ENCODE measurements at places on chromosomes 6 and 20.
A peak's percentile ranks its signal among the peaks of the same experiment; 100 is the strongest.

- DNase-seq: no peak
These were observed 85.5 kb downstream of the BMP6 start for GRCh38 chr6:7811441-7811840.

DNA sequence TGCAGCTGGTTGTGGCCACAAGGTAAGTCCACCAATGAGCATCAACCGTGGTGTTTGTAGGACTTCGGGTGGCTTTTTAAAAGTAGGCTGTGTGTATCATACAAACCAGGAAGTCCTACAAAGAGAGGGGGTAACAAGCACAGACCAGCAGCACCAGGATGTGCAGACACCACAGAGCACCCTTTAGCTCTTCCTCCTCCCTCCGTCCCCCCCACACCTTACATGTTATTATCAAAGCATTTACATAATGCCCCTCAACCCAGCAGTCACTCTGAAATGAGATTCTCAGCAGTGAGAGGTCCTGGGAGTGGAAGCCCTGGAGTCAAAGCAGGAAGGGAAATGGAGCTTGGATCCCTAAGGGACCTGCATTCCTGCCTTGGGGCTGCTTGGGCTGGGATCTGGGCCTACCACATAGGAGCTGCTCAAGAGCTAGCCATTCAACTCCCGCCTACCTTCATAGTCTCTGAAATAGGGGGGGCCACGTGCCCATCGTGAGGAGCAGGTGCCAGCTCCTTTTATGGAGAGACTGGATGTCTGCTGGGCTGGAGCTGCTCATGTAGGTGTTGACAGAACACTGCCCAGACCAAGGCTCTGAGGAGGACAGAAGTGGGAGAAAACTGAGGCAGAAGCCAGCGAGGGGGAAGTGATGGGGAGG, 90.6 kb downstream of the PSMB1 start:
- DNase-seq: no peak

- DNase-seq: no peak
These were observed 481.5 kb downstream of the NKAIN2 start for GRCh38 chr6:124285146-124285545.

GRCh38 chr6:170086639-170087420, 204.0 kb downstream of the DLL1 start:
- DNase-seq: no peak

- no peak for DNase-seq
These were observed 64.8 kb upstream of the RCAN2 start for GRCh38 chr6:46556053-46556452.

DNA sequence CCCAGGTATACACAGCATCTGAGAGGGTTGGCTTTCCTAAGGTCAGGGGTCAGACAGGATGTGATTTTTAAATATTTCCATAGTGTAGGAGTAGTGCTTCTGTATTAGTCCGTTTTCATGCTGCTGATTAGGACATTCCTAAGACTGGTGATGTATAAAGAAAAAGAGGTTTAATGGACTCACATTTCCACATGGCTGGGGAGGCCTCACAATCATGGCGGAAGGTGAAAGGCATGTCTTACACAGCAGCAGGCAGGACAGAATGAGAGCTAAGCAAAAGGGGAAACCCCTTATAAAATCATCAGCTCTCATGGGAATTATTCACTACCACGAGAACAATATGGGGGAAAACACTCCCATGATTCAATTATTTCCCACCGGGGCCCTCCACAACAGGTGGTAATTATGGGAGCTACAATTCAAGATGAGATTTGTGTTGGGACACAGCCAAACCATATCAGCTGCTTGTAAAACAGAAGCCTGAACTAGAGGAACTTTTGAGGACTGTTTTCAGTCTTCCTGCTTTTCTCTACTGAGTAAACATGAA, 91.0 kb upstream of the MEI4 start:
- peak; percentile 10 for DNase-seq

GRCh38 chr6:72956272-72956671, 269.0 kb downstream of the KHDC1L start:
- no peak for DNase-seq

DNA sequence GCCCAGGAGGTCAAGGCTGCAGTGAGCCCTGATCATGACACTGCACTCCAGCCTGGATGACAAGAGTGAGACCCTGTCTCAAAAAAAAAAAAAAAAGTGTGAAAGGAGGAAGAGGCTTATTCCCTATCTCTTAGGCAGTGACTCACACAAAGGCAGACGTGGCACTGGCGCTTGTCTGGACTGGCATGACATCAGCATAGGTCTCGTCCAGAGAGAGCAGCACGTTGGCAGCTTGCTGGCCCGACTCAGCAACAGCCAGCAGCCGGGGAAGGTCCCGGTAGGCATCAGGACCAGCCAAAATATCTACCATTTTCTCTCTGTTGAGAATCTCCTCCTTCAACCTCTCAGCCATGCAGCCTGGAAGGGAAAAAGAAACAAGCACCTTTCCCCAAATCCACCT, 14.1 kb downstream of the CDK5RAP1 start:
- no peak for DNase-seq

DNA sequence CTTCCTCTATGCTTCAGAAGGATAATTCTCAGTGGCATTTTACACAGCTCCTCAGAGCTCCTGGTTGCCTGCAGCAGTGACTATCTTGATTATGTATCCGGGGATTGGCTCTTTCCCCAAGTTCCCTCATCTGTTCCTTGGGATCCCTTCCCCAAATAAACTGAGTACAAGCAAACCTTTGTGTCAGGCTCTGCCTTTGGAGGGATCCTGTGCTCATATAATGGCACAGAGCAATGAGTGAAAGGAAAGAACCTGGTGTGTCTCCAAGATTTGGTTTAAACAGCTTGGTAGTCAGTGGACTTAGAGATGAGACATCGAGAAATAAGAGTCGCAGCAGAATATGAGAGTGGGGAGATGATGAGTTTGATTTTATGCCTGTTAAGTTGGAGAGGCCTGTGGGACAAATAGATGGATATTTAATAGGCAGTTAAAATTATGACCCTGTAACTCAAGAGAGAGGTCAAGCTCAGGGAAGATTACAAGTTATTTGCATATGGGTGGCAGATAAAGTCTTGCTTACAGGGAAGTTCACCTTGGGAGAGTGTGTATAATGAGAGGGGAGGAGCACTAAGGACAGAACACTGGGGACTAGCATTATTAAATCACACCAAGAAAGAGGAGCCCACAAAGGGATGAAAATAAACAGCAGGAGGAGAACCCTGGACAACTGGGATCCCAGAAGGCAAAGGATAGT, 44.1 kb upstream of the GCLC start:
- no peak for DNase-seq

DNA sequence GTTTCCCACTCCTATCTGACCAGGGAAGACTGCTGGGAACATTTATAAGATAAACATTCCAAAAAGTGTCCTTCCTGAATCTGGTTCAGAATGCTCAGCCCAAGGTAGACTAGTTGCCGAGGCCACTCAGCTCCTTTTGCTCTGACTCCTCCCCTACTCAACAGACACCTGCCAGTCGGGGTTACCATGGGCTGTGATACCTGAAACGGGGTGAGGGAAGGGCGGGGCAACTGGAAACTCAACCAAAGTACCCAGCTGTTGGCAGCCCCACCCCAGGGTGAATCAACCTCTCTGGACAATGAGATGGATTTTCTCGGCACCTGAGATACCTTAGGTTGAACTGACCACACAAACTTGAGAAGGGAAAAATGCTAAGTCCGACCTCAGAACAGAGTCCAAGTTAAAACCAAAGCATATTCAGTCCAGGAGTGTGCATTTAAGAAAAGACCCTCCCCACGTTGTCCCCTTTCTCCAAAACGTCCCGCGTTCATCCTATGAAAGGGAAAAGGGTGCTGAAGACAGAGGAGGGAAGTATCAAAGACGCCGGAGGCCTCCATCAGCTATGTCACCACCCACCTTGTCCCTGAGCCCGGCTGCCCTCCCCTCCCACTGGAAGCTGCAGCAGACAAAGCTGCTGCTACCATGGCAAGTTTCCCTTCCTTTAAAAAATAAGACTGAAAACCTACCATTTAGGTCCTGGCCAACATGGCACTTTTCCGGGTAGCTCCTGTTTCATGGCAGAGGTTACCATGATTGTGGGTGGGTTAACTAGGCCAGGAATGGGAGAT, 100.1 kb downstream of the SLC23A2 start:
- no peak for DNase-seq

- DNase-seq: no peak
These were observed 30.9 kb upstream of the ASXL1 start for GRCh38 chr20:32327087-32327681.

- no peak for DNase-seq
These were observed 39.9 kb upstream of the TTPAL start for GRCh38 chr20:44435630-44436335.

DNA sequence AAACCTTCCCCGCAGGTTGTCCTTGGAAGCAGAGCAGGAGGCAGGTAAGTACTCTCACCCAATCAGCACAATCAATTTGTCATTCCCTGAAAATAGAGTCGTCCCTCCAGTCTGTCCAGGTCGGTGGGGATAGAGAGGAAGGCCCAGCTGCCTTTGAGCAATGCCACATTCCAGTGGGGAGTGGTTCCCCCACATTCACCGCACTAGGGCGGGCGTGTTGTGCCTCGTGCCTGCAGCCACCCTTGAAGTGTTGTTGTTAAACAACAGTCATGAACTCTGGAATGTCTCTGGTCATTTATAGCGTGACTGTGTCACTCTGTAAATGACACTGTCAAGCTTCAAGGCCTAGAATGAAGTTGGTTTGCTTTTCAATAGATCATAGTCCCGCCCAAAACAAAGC, 33.4 kb downstream of the PRDM1 start:
- DNase-seq: no peak

- no peak for DNase-seq
These were observed 501.3 kb upstream of the SULF2 start for GRCh38 chr20:48286601-48287000.

DNA sequence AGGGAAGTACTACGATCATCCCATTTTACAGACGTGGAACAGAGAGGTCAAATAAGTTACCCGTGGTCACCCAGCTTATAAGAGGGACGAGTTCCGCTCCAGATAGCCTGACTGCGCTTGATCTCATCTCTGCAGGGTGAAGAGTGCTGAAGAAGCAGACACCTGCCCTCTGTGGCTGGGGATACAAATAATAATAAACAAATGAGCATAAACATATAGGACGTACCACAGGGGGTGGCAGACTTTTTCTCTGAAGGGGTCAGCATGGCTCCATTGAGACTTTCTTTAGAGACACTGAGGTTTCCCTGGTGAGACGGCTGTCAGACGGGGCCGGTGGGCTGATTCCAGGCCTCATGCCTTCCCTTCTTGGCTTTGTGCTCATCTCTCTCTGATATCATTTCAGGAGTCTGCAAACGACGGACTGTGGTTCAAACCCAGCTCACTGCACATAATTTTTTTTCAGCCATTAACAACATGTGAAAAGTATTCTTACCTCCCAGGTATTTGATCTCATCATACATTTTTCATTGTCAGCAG, 47.1 kb downstream of the IRF4 start:
- no peak for DNase-seq

DNA sequence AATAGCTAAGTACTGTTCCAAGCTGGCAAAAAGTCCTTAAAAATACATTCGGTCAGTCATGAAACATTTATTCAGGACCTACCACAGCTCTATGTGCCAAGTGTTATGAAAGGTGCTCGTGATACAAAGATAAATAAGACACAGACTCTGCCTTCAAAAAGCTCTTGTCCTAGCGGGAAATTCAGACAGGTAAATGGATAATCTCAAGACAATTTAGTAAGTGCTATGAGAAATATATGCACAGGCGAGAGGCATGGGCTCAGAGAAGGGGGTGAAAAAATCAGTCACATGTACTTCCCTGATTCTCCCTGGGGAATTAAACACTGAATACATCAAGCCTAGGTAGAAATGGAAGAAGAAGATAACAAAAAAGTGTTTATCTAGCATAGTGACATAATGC, 49.8 kb upstream of the HEY2 start:
- no peak for DNase-seq

DNA sequence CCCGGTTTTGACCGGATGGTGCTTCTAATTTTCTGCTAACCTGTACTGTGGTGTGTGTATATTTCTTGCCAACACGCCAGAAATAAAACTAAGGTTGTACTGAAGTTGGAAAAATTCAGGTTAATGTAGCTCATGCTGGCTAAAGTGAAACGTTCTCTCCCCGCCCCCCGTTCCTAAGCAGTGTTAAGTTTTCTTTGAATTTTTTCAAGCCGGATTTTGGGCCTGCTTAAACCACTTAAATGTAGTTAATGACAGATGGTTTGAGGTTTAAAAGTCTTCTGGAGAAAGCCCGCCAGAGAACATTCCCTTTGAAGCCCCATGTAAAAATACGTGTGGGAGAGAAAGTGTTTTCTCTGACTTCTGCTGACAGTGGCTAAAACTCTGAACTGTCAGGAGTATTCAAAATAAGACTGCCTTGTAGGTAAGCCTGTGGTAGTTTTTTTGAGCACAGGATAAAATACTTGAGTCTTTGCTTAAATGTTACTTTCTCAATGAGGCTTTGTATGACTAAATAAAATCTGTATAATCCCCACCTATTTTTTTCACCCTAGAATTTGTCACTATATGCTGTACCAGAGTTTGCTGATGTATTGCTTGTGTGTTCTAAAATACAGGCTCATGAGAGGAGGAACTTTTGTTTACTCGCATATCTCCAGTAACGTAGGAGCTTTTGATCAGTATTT, 101.3 kb downstream of the OR2B2 start:
- DNase-seq: no peak

DNA sequence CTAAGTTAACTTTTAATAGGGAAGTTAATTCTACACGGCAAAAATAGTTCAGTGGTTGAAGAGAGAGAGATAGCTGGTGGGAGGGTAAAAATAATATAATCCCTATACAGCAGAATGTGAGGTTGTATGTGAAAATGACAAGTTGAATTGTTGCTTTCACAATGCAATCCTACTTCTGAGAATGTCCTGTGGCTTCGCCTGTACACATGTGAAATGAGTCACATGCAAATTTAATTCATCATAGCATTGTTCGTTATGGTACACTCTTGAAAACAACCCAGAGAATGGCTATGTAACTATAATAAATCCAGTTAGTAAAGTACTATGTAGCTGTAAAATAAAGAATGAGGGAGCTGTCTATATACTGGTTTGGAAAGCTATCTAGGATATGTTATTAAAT, 46.0 kb upstream of the HINT3 start:
- DNase-seq: no peak

- DNase-seq: no peak
These were observed 26.4 kb upstream of the MPC1 start for GRCh38 chr6:166408936-166409755.

- no peak for DNase-seq
These were observed 11.5 kb downstream of the PSMG4 start for GRCh38 chr6:3270258-3270657.

DNA sequence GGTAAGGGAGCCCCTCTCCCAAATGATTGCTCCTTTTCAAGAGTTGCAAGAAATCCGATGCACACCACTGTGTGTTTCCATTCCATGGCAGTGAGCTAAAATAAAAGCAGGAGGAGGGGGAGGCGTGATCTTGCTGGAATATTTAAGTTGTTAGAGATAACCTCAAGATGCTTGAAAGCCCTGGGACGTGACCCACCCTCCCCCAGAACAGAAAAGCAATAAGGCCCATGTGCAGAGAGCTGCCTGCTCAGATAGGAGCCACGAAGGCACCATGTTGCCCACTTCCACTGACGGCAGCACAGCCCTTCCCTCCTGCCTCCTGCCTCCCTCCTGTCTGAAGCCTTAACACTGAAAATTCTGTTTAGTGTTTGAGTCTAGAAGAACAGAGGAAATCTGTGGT, 432.6 kb upstream of the CDH4 start:
- DNase-seq: no peak

GRCh38 chr6:47836046-47836445, 54.2 kb downstream of the OPN5 start:
- no peak for DNase-seq

- no peak for DNase-seq
These were observed 119.8 kb downstream of the PDE7B start for GRCh38 chr6:135971351-135971750.
